ENCODE measurements at places on chromosomes 11 and 22.

DNA sequence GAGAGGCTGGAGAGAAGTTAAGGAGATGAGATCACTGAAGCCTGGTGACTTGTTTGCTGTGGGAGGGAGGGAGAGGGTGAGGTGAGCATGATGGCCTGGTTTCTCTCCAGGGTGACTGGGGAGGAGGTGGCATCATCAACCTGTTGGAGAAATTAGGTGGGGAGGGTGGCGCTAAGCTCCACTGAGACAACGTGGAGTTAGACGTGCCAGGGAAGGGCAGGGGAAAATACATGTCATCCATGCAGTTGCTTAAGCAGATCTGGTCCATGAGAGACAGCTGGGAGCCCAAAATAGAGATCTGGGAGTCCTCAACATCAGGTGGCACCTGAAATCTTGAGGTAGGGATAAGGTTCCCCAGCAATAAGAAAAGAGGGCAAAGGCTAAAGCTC is 9.3 kb upstream of the MAFF start:
- no peak for DNase-seq

DNA sequence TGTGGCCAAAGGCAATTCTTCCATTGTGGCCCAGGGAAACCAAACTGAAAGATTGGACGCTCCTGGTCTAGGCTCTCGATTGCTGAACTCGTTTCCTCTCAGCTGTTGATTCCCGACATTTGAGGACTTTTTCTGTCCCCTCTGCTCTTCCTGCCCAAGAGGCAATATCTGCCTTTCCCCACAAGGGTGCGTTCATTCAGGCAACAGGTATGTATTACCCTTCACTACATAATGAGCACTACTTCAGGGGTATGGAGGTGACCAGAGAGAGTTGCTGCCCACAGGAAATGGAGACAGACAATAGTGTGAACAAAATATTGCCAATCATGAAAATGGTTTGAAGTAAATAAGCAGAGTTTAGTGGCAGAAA is 8.2 kb downstream of the PTH start:
- peak; percentile 78 for DNase-seq

DNA sequence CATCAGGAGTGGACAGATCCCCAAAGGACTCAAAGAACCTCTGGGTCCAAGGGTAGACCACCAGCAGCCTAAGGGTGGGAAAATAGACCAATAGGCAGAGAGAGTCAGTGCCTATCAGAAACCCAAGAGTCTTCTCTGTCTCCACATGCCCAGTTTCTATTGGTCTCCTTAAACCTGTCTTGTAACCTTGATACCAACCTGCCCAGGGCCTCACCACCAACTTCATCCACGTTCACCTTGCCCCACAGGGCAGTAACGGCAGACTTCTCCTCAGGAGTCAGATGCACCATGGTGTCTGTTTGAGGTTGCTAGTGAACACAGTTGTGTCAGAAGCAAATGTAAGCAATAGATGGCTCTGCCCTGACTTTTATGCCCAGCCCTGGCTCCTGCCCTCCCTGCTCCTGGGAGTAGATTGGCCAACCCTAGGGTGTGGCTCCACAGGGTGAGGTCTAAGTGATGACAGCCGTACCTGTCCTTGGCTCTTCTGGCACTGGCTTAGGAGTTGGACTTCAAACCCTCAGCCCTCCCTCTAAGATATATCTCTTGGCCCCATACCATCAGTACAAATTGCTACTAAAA is at the start of gene HBB:
HBB (minus strand) TSS at position 340 of the 579 bp plus-strand sequence; CDS start at position 290, 50 bp downstream.
- no peak for DNase-seq

- no peak for DNase-seq
Measured at GRCh38 chr11:95486466-95486865, 255.5 kb upstream of the SESN3 start.

DNA sequence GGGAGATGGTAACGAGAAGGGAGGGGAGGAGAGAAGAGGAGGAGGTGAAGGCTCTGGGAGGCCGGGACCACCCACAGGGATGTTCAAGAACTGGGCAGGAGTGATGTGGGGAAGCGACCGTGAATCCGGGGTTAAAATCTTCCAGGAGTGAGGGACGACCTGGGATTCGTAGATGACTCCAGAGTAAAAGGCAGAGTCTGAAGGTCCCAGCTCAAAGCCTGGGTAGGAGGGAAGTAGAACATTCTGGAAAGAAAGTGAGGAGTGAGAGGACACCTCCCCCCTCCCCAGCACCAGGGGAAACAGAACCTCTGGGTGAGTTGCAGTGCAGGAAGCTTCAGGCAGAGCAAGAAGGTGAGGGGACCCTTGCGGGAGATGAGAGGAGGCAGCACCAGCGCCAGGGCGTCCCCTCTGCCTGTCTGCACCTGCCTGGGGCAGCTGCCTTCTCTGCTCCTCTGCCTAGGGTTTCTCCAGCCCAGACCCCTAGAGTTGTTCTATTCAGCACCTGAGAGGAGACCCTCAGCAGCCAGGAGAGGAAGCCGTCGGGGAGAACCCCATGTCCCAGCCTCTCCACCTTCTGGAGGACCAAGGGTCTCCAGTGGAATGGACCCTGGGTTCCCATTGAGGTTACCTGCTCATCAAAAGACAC is 49.7 kb downstream of the LINC01488 start:
- no peak for DNase-seq
